Airway epithelial cell (primary cell): ENCODE measurements at places on chromosomes 6 and 20. TPM values are rescaled to one million over a fixed set of nuclear protein-coding genes. Genes with fewer than 3 reads are reported as not detected.

RAMACL gene
- 0.05 and 0.21 TPM in 2 replicates for total RNA-seq

FANCE gene
- total RNA-seq = 20.3 and 20.8 TPM in 2 replicates

CYP39A1 gene
- 1.8 and 2.4 TPM in 2 replicates for total RNA-seq

TBP gene
- total RNA-seq = 14.5 and 15.4 TPM in 2 replicates

ECT2L gene
- total RNA-seq = not detected in 2 replicates

OPRL1 gene
- 0.28 and 1.6 TPM in 2 replicates for total RNA-seq

TUBB2B gene
- total RNA-seq = 2.6 and 2.9 TPM in 2 replicates

PDYN gene
- total RNA-seq = not detected in 2 replicates

BPI gene
- not detected in 2 replicates for total RNA-seq

OPRM1 gene
- total RNA-seq = 0.42 TPM in 1 of 2 replicates, not detected in the other

LKAAEAR1 gene
- total RNA-seq = 0.28 TPM in 1 of 2 replicates, not detected in the other
